ENCODE measurements at places on chromosomes 11 and 22. TPM values are rescaled to one million over a fixed set of nuclear protein-coding genes. Genes with fewer than 3 reads are reported as not detected.

The POLD3 gene
- total RNA-seq, result 9.6 TPM

The ADAMTS15 gene
- 0.85 TPM for total RNA-seq

The ZNF214 gene
- total RNA-seq, result 4.7 TPM

The OR8G1 gene
- not detected for total RNA-seq

The TLCD5 gene
- total RNA-seq, result 6.5 TPM

The CSNK1E gene
- 138 TPM for total RNA-seq

The F2 gene
- total RNA-seq, result not detected

The SLC17A6 gene
- not detected for total RNA-seq

The PPME1 gene
- 26.1 TPM for total RNA-seq

The SULT4A1 gene
- 0.12 TPM for total RNA-seq

The HPX gene
- total RNA-seq, result 2.1 TPM

The HINFP gene
- 18.0 TPM for total RNA-seq

The ABCC8 gene
- total RNA-seq, result not detected
